ENCODE measurements at places on chromosomes 1 and 21.

GRCh38 chr1:154406886-154407197 lies 1.7 kb downstream of the IL6R start:
- no peak for DNase-seq

DNA sequence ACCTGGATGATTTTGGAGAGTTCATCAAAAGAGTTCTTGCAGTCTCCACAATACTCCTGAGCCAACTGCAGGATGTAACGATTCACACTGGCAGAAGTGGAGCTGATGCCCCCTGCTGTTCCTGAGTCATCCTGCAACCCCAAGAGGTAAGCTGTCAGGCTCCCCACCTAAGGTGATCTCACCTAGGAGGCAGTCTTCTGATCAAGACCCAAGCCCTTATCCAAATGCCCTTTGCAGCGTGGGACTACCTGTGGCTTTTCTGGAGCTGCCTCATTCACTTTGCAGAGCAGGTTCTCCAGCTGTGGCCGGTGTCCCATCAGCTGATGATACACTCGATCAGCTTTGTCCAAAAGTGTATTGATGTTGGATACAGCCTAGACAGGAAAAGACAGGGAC lies 96.4 kb downstream of the UBR4 start:
- DNase-seq = no peak

- no peak for DNase-seq
Observed at GRCh38 chr1:5960336-5960735, 31.9 kb downstream of the NPHP4 start.

- DNase-seq = no peak
Observed at GRCh38 chr21:42855937-42856335, 23.4 kb downstream of the WDR4 start.

DNA sequence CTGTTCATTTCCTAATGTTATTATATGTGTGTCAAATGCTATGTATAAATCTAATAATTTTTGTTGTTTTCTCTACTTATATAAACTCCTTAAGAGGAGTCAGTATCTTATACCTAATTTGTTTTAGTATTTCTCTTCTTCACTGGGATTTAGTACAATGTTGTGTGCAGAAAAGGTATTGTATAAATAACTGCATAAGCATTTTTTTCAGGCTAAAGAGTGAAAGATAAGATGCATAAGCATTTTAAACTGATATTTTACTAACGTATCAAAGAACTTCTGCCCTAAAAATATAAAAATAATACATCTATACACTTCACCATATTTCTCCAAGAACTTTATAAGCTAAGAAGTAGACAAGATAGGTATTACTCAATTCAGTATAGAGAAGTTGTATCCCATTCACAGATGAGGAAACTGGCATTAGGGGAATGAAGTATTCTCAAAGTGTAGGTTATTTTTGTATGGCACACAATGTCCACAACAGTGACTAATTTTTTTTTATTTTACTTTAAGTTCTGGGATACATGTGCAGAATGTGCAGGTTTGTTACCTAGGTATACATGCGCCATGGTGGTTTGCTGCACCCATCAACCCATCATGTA lies 59.3 kb downstream of the NUP210L start:
- no peak for DNase-seq
